A549 treated with AZD2906 at 1 μM for 4 hours (cell line): ENCODE measurements at places on chromosomes 16 and 17. TPM values are rescaled to one million over a fixed set of nuclear protein-coding genes. Genes with fewer than 3 reads are reported as not detected.

Gene SGCA
- 1.0 to 2.8 TPM (median 1.6 TPM) in 5 replicates for total RNA-seq

Gene SLC5A2
- total RNA-seq, result 0.20 to 0.40 TPM (median 0.23 TPM) in 5 replicates

Gene CACNG5
- not detected in 5 replicates for total RNA-seq

Gene ADAMTS18
- 0.01 to 0.08 TPM (median 0.02 TPM) in 4 of 5 replicates, not detected in the other for total RNA-seq

Gene NT5M
- total RNA-seq, result 7.9 to 12.1 TPM (median 9.6 TPM) in 5 replicates

Gene MSLN
- total RNA-seq, result 2.9 to 3.7 TPM (median 3.1 TPM) in 5 replicates

Gene SP2
- 17.8 to 19.3 TPM (median 18.3 TPM) in 5 replicates for total RNA-seq

Gene FOXN1
- 0.02 to 0.07 TPM (median 0.03 TPM) in 3 of 5 replicates, not detected in the others for total RNA-seq

Gene VAT1L
- total RNA-seq, result not detected in 5 replicates

Gene ATP2C2
- total RNA-seq, result 0.08 to 0.22 TPM (median 0.15 TPM) in 5 replicates

Gene IGFALS
- total RNA-seq, result 0.03 to 0.18 TPM (median 0.06 TPM) in 4 of 5 replicates, not detected in the other

Gene PRR35
- total RNA-seq, result 0.08 to 0.28 TPM (median 0.26 TPM) in 5 replicates

Gene SAMD14
- 0.25 to 0.52 TPM (median 0.49 TPM) in 5 replicates for total RNA-seq

Gene UBFD1
- total RNA-seq, result 41.8 to 52.1 TPM (median 47.4 TPM) in 5 replicates

Gene PTX4
- total RNA-seq, result 0.03 TPM in 1 of 5 replicates, not detected in the others

Gene TPSB2
- total RNA-seq, result 0.09 to 0.11 TPM in 2 of 5 replicates, not detected in the others

Gene LLGL2
- 19.3 to 34.5 TPM (median 33.6 TPM) in 5 replicates for total RNA-seq

Gene MYH1
- total RNA-seq, result not detected in 5 replicates

Gene SPATA22
- not detected in 5 replicates for total RNA-seq

Gene ANKRD40
- 46.1 to 53.0 TPM (median 48.0 TPM) in 5 replicates for total RNA-seq

Gene LRRC75A
- total RNA-seq, result 0.99 to 1.3 TPM (median 1.1 TPM) in 5 replicates
